ENCODE measurements at places on chromosomes 2 and 18.

GRCh38 chr18:57275111-57275510 is 77.2 kb upstream of the ST8SIA3 start:
- no peak for DNase-seq

GRCh38 chr2:239790313-239790712 is 234.8 kb downstream of the NDUFA10 start:
- no peak for DNase-seq

DNA sequence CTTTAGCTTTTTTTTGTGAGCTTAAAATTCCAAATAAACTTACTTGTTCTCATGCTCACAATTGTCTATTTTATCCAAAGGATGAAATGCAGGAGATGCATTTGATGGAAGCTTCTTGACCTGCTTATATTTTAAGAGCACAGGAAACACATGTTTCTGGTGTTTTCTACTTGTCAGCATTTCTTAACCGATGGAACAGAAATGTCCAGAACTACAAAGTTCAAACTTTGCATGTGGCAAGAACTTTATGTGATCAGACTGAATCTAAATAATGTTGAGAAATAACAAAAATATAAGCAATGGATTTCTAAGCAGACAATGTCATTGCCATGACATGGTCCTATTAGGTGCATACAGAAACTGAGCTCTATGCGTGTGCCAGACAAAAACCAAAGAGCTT is 9.9 kb upstream of the CTLA4 start:
- no peak for DNase-seq

- DNase-seq, result no peak
Observed at GRCh38 chr18:9135081-9135911, 1.3 kb upstream of the ANKRD12 start.

DNA sequence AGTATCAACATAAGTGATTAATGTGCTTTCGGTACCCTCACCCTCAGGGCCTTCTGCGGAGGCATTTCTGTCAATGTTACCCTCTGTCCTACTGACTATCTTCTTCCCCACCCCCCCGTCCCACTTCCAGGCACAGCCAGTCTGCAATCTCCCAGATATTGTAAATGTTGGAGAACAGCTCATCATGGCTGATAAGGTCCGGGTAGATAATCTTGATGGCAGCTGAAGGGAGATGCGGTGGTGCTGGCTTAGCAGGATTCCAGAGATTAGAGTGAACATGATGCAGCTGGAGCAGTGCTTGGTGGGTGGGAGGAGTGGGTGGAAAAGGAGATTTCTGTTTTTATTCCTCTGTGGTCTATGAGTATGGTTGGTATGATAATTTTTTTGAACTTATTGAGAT is 15.5 kb downstream of the GTF2A1L start:
- no peak for DNase-seq

DNA sequence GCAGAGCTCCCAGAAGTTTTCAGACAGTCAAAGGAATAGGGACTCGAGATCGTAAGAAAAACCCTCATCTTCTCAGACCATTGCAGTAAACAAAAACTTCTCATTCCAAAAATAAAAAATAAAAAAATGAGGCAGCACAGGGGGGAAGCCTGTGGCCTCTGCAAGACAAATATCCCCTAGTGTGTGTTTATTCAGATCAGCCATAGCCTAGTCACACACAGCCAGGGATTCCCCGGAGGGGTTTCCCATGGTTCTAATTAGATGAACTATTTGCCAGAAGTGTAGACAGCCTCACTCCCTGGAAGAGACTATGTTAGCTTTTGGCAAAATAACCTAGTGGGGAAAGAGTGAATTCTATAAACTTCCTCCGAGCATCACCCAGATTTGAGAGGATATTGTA is 122.9 kb upstream of the KLF7 start:
- no peak for DNase-seq

GRCh38 chr2:204277226-204277625 is 268.0 kb upstream of the PARD3B start:
- no peak for DNase-seq

GRCh38 chr18:63181706-63182309 is 137.8 kb downstream of the BCL2 start:
- no peak for DNase-seq

GRCh38 chr2:191696001-191696400 is 18.1 kb downstream of the NABP1 start:
- no peak for DNase-seq

- no peak for DNase-seq
Observed at GRCh38 chr18:9126337-9126736, 10.2 kb upstream of the ANKRD12 start.

GRCh38 chr2:227821043-227821942 is 7.7 kb downstream of the CCL20 start:
- DNase-seq, result no peak

DNA sequence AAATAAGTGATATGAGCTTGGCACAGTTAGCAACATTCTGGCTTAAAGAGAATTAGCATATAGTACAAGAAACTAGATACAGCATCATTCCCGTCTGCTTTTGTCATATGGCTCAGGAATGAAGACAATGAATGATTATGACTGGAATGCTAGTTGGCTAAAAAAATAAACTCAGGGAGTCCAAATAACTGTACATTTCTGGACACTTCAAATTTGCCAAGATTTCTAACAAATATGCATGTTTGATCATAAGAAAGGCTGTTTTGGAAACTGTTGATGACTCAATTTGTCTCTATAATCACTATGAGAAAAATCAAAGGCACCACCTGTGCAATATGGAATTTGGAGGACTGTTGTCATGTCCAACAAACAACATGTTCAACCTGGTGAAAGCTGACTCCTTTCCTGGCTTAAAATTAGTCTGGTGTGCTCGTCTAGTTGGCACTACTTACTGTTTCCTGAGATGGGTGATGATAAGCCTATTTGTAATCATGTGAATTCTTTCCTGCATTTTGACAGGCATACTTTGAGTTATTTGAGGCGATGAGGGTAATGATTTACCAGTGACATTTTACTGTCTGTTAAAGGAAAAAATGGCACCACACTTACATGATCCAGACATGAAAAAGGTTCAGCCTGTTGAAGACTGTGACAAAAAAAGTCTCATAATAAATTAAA is 133.9 kb upstream of the CDH20 start:
- no peak for DNase-seq

- no peak for DNase-seq
Observed at GRCh38 chr2:222854773-222855700, 5.8 kb upstream of the ACSL3 start.

DNA sequence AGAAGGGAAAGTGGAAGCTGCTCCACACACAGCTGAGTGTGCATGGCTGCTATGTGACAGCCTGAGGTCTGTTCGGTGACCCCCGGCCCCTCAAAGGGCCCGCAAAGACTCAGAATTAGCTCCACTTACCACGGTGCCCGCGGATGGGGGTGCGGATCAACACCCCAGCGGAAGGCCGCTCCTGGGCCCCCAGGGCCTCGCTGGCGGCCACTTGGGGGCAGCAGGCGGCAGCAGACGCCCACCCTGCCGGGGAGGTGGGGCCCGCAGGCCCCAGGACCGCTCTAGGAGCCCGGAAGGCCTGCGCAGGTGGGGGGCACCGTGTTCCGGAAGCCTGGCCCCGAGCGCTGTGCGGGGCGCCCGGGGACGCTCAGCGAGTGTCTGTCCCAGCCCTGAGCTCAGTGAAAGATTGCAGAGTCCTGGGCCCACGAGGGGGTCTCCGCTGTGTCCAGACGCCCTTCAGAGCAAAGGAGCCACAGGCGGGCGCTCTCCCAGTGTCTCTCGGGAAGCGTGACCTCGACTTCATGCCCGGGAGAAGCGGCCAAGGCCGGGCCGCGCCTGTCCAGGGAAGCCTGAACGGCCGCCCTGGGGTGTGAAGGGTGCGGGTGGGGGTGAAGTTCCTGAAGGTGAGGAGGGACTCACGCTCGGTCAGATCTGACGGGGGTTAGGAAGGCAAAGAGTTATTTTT is 118.7 kb downstream of the VAPA start:
- DNase-seq, result no peak

GRCh38 chr2:181588546-181588945 is 68.4 kb downstream of the CERKL start:
- no peak for DNase-seq

DNA sequence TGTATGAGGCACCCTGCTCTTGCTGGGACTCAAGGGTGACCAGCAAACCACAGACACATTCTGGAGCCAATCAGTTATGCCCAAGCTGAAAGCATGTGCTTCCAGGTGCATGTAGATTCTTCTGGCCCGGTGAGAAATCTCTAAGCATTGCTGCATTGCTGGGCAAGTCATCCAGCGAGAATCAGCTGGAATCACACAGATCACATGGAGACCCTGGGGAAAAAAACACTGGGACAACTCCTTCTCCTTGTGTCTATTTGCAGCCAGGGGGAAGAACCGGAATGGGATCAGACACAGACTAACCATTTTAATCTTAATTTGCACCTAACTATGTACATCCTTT is 119.7 kb upstream of the KLF7 start:
- DNase-seq, result no peak

DNA sequence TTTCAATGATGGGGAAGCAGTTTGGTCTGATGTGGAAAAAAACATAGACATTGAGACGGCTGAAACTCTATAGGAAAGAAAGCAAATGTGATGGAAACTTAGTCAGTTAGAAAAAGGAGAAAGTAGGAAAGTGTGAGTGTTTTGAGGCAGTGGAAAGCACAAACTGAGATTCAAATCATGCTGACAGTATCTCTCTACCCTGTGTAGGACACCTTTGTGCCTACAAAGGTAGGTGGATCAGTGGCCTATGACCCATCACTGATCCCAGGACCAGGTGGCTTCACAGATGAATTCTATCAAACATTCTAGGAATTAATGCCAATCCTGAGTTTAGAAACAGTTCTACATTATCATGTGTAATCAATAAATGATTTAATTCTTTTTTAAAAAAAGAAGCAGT is 57.1 kb downstream of the CD226 start:
- DNase-seq, result no peak

- DNase-seq, result no peak
Observed at GRCh38 chr2:20189299-20189931, 35.5 kb downstream of the SDC1 start.

DNA sequence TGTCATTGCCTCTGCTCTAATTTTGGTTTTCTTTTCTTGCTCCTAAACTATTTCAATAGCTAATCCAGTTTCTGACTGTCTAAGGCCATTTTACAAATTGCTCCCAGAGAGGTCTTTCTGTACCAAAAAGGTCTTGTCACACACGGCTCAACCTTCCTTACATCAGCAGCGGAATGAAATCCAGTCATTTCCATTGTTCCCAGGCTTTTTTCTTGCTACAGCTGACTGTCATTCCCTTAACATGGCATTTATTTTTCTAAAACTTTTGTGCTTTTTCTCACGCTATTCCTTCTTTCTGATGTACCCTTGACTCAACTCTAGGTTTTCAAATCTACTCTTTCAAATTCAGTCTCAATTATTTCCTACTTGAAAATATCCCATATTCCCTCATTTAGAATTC is 24.3 kb downstream of the FAM171B start:
- no peak for DNase-seq

GRCh38 chr2:15577071-15577735 is 14.5 kb upstream of the DDX1 start:
- DNase-seq, result peak; percentile 88

- DNase-seq, result no peak
Observed at GRCh38 chr2:19868224-19868623, 33.6 kb downstream of the TTC32 start.

DNA sequence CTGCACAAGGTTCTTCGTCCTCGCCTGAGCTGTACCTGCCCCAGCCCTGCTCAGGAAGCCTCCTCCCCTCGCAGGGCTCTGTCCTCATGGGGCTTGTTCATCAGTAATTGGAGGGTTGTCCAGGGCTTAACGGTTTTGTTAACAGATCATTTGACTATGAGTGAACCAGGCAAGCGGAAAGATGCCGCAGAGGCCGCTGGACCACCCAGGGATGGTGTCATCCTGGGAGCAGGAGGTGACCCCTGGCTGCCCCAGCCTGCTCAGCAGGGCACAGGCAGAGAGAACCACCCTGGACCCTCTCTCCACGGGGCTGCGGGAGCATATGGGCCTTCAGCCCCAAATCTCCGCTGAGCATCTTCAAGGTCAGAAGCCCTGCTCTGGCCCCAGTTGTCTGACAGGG is 264.3 kb downstream of the KLHL29 start:
- DNase-seq, result no peak

GRCh38 chr2:151945186-151945585 is 117.0 kb upstream of the ARL5A start:
- no peak for DNase-seq

- peak; percentile 45 for DNase-seq
Observed at GRCh38 chr2:41871080-41871479, 176.7 kb upstream of the PKDCC start.

- DNase-seq, result no peak
Observed at GRCh38 chr2:175640655-175641054, 361.4 kb downstream of the LNPK start.

GRCh38 chr2:197360744-197361156 is 50.2 kb upstream of the ANKRD44 start:
- DNase-seq, result no peak

DNA sequence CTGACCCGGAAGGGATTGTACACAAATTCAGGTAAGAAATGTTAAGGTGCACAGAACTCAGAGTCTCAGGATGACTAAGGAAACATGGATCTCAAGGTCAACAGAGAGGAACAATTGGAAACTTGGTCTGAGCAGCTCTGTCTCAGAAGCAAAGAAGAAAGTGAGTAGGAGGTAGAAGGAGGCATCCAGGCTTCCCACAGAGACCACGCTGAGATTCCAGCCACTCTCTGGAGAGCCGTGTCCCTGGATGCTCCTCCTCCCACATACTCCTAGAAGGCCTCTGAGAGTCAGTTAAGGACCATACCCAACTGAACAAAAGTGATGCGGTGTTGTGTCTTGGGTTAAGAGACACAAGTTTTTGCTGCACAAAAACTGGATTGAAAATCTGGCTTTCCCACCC is 8.6 kb upstream of the PLB1 start:
- no peak for DNase-seq

DNA sequence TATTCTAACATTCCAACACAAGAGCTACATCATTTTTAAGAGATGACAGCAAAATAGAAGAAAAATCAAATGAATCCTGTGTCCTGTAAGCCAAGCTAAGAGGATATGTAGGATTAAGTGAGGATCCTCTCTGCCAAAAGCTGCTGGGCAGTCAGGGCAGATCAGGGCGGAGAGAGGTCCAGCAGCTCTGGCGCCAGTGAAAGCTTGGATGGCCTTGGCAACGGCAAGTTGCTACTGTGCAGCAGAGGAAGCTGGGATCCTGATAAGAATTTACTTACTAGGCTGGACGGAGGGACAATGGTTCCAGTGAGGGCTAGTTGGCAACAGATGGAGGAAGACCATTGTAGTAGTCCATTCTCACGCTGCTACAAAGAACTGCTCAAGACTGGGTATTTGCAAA is 391.5 kb downstream of the XIRP2 start:
- DNase-seq, result no peak

GRCh38 chr2:151576080-151576479 is 158.2 kb downstream of the NEB start:
- DNase-seq, result no peak

All from DND-41 (cell line).